Activated effector memory CD4-positive, alpha-beta T cell treated with Interleukin-2 at 50 U/mL for 16 hours (primary cell): ENCODE measurements at places on chromosomes 1 and 21.

- no peak for DNase-seq
These were observed 4.5 kb upstream of the COP1 start for GRCh38 chr1:176211396-176212165.

DNA sequence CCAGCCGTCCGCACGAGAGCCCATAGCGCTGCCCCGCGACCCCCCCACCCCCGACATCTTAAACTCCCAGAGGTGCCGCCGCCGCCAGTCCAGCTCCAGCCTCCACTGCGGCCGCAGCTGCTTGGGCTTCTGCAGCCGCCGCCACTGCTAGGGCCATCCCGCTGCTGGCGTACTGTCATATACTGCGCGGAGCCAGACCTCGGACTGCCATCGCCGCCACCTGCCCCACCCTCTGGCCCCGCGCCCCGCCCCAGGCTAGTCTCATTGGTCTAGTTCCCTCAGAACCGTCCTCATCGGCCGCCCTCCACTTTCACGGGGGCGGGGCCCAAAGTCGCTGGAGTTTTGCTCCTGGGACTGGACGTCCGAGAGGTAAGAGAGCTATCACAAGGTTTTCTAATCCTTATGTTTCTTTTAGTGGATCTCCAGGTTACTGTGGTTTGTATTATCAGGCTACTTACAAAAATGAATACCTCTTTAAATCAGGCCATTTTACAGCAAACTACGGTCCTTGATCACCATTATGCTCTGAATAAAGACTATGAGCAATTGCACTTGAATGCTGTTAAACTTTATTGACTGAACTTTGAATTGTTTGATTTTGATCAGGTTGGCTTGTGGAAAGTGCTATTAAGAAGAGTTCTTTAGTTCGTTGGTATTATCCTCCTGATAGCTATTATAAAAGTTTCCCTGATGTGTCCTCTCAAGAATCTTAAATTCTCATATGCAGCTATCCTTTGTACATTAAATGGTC, 2.8 kb upstream of the CD1D start:
- DNase-seq, result no peak

DNA sequence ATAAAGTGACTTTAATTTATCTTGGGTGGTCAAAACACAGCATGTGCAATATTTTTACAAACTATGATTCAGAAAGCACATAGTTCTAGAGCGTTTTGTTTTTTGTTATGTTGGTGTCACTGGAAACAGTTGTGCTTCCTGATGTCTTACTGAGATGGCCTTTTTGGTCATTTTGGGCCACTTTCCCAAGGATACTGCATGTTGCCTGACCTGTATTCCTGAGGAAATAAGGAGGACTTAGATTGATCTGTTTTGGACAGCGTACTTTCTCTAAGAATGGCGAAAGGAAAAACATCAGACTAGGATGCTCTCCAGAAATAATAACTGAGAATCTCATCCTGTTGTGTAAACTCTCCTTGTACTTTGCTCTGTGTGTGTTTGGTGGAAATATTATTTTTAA, 451.2 kb downstream of the USP25 start:
- no peak for DNase-seq

GRCh38 chr1:31428436-31429221, 15.6 kb downstream of the SERINC2 start:
- DNase-seq, result no peak

DNA sequence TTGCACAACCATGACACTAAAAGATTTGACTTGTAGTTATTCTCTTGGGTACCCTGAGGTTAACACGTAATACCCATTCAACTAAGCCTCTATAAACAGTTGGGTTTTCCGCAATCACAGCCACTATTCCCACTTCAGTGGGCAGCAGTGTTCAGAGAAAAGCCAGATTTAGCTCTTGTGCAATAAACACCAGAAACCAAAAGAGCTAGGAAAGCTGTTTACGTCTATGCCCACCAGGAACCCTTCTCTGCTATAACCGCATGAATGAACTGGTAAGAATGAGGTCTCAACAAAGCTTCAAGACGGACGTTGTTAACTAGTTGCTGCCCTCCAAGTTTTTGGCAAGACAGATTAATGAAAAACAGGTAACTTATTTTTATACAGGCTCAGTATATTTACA, 101.3 kb downstream of the SLC45A1 start:
- DNase-seq, result no peak

GRCh38 chr1:233662575-233663304, 48.8 kb downstream of the KCNK1 start:
- no peak for DNase-seq

- no peak for DNase-seq
These were observed 268.5 kb downstream of the BRINP2 start for GRCh38 chr1:177439301-177439700.

GRCh38 chr1:230243146-230243545, 176.1 kb downstream of the GALNT2 start:
- DNase-seq, result no peak

GRCh38 chr1:117616967-117617366, 11.1 kb downstream of the TENT5C start:
- DNase-seq, result no peak
